ENCODE measurements at places on chromosomes 3 and 15. TPM values are rescaled to one million over a fixed set of nuclear protein-coding genes. Genes with fewer than 3 reads are reported as not detected.

The MKRN3 gene
- total RNA-seq, result 3.4 TPM

The GBE1 gene
- 20.8 TPM for total RNA-seq

The PLCB2 gene
- 6.9 TPM for total RNA-seq

DNA sequence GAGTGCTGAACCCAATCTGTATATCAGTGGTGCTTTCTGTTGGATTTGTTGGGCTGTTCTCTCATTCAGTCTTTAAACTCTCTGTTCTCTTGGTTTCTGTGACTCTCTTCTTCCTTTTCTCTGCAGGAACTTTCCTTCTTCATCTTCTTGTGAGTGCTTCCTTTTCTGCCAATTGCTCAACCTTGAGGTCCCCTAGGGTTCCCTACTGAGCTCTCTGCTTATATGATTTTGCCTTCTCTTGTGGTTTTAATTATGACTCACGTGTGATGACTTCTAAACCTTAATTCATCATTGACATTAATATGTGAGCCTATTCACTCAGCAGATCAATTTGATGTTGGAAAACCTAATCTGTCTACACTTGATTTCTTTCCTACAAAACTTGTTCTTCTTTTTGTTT lies 39.4 kb downstream of the MOBP start:
- no peaks in the 10 kb centered on the region for H3K4me1 ChIP-seq
- no peaks in the 10 kb centered on the region for H3K36me3 ChIP-seq
- H3K4me3 ChIP-seq, result no peak overlapping the region
- no peak for DNase-seq

DNA sequence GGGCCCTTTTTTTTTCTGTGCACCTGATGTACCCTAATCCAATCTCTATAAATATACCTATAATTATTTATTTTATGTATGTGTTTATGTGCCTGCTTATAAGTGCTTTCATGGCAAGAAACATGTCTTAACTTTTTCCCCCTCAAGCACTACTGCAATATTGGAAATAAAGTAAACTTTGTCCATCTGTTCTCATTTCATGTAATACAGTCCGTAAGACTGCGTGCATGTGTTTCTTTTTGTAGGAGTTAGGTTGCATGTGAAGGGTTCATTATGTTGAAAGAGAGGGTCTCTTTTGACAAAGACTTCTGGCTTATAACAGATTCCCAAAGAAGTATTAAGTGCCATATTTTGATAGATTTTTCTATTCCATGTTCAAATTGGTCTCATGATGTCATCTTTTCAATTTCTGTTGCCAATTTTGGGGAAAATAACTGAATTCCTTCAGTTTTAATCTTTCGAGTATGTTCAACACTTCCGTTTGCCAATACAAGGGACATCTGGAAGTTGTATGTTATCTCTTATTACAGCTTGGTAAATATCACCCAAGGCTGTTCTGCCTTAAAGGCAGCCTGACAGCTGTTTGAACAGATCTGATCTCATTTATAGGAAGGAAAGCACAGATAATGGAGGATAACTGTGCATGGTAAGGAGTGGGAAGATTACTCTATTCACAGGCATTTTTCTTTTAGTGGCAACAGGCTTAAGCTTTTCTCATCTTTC lies 273.1 kb upstream of the SGO1 start:
- no peak overlapping the region for H3K27ac ChIP-seq
- H3K36me3 ChIP-seq, result no peaks in the 10 kb centered on the region
- no peaks in the 10 kb centered on the region for H3K4me1 ChIP-seq
- no peak for DNase-seq
- H3K27me3 ChIP-seq, result no peaks in the 10 kb centered on the region

DNA sequence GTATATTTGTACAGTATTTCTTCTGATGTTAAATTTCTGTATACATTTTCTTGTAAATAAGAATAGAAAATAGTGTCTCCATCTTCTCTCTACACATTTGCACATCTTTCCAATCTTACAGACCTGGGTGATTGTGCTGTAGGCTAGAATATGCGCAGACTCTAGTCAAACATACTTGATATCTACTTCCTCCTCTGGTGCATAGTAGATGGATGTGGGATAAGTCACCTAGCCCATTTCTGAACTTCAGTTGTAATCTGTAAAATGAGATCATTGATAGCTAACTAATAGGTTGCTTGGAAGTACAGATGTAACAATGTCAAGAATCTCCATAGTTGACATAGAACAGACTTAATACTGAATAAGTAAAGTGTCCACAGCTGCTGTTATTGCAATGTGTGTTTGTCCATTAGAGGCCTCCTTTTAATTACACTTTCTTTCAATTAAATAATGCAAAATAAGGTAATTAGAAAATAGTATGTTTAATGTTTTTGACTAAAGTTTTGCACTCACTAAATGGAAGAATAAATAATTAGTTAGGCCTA lies 46.7 kb downstream of the ALCAM start:
- no peak overlapping the region for H3K27ac ChIP-seq
- no peaks in the 10 kb centered on the region for H3K36me3 ChIP-seq
- no peak overlapping the region for H3K4me3 ChIP-seq
- no peak for DNase-seq
- H3K27me3 ChIP-seq, result no peaks in the 10 kb centered on the region

DNA sequence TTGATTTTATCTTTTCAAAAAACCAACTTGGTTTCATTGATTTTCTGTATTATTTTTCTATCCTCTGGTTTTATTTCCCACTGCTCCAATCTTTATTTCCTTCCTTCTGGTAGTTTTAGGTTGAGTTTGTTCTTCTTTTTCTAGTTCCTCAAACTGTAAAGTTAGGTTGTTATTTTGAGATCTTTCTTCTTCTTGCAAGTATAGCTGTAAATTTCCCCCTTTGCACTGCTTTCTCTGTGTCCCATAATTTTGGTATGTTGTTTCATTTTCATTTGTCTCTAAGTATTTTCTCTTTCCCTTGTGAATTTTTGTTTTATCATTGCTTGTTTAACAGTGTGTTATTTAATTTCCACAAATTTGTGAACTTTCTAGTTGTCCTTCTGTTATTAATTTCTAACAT lies 120.0 kb downstream of the PLD1 start:
- H3K4me1 ChIP-seq, result peaks cover 3% of the 10 kb centered on the region
- DNase-seq, result no peak
- no peaks in the 10 kb centered on the region for H3K27me3 ChIP-seq
- no peaks in the 10 kb centered on the region for H3K36me3 ChIP-seq
- H3K27ac ChIP-seq, result no peak overlapping the region

Measured in ascending aorta (tissue), 2 donors.